Stimulated activated CD4-positive, alpha-beta T cell treated with anti-CD3 and anti-CD28 coated beads, Interleukin-1b, Interleukin-23, amount 100 ng/mL, for 4 hours (primary cell): ENCODE measurements at places on chromosomes 5 and 9.

DNA sequence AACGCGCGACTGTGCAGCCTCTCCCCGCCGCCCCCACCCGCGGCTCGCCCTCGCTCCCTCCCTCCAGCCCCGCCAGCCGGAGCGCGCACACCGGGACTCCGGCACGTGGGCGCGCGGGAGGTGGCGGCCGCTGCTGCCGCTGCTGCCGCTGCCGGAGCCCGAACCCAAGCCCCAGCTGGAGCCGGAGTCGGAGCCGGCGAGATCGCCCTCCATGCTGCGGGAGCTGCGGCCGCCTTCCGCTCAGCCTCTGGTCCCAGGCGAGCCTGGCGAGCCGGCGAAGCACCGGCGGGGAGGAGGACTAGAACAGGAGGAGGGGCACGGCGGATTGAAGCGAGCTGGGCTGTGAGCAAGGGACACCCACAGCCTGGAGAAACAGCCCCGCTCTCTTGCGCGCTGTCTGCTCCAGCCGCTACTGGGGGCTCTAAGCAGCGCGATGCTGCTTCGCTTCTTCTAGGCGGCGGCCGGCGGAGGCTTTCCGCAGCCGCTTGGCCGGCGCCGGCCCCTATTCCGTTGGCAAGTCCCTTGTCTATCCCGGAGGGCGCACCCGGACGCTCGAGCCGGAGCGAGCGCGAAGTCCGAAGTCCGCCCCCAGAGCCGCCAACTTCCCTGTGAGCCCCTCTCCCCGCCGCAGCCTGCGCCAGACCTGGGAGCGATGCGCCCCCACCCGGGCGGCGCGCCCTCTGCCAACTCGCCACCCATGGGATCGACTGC, 598.7 kb upstream of the SGCD start:
- DNase-seq, result no peak

GRCh38 chr5:40428126-40428525, 251.6 kb upstream of the PTGER4 start:
- no peak for DNase-seq

GRCh38 chr5:81359108-81359507, 34.8 kb downstream of the ACOT12 start:
- DNase-seq, result no peak

GRCh38 chr5:87125766-87126165, 141.9 kb upstream of the RASA1 start:
- no peak for DNase-seq

GRCh38 chr5:142289708-142290576, 34.9 kb downstream of the SPRY4 start:
- DNase-seq, result no peak

DNA sequence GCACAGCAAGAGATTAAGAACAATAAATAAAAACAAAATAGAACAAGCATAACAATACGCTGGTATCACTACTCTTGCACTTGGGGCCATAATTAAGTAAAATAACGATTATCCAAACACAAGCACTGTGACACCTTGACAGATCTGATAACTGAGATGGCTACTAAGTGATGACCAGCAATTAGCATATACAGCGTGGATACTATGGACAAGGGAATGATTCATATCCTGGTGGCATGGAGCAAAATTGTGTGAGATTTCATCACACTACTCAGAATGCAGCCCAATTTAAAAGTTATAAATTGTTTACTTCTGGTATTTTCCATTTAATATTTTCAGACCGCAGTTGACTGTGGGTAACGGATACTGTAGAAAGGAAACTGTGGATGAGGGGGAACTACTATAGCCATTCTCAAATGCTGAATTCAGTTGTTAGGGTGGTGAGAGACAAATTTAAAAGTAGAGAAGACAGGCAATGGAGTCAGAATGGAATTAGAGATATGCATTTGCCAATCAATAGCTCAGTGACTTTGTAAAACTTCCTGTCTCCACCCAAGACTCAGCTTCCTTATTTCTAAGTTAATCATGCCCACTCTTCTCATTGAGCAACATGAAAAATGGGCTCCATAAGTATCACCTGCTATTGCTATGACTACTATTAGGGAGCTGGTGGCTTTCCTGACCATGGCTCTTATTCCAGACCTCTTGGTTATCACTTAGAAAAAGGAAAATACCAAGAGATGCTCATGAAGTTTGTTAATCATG, 300.8 kb downstream of the TRIM32 start:
- no peak for DNase-seq

DNA sequence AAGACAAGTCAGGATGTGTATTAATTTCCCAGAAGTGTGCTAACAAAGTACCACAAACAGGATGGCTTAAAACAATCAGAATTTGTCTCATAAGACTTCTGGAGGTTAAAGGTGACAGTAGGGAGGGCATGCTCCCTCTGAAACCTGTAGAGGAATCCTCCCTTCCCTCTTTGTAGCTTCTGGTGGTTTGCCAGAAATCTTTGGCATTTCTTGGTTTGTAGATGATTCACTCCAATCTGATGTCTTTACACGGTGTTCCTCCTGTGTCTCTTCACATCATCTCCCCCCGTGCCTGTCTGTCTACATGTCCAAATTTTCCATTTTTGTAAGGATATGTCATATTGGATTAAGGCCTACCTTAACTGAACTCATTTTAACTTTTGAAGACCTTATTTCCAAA, 471.5 kb downstream of the ZNF608 start:
- no peak for DNase-seq

DNA sequence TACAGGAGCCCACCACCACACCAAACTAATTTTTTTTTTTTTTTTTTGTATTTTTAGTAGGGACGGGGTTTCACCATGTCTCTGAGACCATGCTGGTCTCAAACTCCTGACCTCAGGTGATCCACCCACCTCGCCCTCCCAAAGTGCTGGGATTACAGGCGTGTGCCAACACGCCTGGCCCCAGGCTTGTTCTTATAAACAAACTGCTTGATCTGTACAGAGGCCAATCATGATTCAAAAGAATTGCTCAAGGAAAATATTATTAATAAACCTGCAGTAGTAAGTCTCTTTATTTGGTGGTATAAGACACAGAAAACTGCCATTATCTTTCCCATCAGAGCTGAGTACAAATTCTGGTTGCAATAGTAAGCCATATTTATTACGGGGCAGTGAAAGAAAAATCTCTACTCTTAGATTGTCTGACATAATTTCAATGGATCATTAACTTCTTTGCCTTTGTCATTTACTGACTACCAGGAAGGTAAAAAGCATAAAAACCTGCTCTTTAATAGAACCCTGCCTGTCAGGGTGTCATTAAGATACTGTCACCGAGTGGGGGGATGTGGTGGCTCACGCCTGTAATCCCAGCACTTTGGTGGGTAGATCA, 33.3 kb downstream of the RASEF start:
- DNase-seq, result no peak

- peak; percentile 13 for DNase-seq
Observed at GRCh38 chr5:75716715-75717081, 539 bp downstream of the POC5 start.

GRCh38 chr9:34809504-34810186, 99.7 kb upstream of the CCL21 start:
- no peak for DNase-seq

GRCh38 chr5:96083361-96083881, 121.8 kb upstream of the ELL2 start:
- DNase-seq, result no peak

DNA sequence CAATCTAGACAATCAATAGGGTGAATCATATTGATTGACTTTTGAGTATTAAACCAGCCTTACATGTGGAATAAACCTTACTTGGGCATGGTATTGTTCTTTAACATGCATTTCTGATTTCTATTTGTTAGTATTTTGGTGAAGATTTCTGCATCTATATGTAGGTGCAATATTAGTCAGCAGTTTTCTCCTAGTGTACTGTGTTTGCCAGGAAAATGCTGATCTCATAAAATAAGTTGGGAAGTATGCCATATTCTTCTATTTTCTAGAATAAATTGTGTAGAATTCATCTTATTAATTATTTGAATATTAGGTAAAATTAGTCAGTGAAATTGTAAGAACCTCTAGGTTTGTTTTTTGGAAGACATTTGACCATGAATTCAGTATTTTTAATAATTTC, 38.4 kb downstream of the ANXA2R start:
- no peak for DNase-seq

- no peak for DNase-seq
Observed at GRCh38 chr9:114149765-114150340, 5.5 kb upstream of the COL27A1 start.

- DNase-seq, result no peak
Observed at GRCh38 chr5:103245761-103246160, 12.8 kb upstream of the MACIR start.

DNA sequence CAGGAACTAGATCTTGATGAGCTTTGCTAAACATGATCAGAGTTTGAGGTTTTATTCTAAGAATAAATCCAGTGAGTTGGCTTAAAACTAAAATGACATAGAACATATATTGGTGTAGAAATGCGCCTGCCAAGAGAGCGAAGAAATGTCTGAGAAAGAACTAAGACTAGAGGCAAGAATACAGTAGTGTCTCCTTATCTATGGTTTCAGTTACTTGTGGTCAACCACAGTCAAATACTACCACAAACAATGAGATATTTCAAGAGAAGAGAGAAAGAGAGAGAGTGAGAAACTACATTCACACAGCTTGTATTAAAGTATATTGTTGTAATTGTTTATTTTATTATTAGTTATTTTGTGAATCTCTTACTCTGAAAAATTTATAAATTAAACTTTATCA, 254.4 kb upstream of the CDH10 start:
- no peak for DNase-seq

DNA sequence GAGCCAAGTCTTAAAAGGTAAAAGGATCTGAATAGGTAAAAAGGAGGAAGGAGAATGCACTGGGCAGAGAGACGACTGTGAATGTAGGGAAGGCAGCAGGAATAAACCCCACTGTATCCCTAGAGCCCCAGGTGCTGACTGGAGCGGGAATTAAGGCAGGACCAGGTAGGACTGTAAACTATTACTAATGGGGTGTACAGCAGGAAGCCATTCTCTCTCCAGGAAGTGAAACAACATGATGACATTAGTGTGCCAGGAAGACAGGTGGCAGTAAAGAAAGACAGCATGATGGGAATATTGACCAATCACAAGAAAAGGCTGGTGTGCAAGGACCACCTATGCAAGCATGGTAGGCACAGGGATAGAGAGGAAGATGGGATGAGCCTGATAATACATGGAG, 433.0 kb downstream of the DNAH5 start:
- no peak for DNase-seq

DNA sequence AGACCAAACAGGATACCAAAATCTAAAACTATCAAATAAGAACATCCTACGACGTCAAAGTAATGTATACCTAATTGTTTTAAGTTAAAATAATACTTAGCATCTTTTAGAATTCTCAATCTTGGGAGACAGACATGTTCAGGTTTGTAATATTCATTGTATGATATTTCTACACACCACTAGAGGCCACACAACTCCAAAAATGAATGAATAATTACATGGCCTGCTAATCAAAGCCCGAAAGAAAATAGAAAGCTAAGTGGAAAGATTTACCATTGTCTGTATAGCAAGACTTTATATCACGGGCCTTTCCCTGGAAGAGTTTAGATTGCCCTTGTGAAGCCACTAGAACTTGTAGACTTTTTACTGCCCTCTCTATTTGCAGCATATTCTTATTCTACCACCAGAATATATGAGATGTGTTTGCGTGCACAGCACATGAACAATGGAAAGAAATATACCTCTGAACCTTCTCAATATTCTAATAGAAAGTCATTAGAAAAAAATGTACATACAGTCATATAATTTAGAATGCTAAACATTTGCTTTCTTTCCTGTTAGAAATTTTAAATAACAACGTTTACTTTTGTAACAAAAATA, 380.1 kb upstream of the NUDT12 start:
- DNase-seq, result no peak

GRCh38 chr5:133697536-133698258, 85.4 kb upstream of the FSTL4 start:
- no peak for DNase-seq

GRCh38 chr5:79149433-79149832, 37.8 kb downstream of the BHMT start:
- no peak for DNase-seq

GRCh38 chr5:50299896-50300295, 141.2 kb downstream of the EMB start:
- DNase-seq, result no peak

GRCh38 chr9:36138901-36139300, 2.4 kb downstream of the GLIPR2 start:
- no peak for DNase-seq

DNA sequence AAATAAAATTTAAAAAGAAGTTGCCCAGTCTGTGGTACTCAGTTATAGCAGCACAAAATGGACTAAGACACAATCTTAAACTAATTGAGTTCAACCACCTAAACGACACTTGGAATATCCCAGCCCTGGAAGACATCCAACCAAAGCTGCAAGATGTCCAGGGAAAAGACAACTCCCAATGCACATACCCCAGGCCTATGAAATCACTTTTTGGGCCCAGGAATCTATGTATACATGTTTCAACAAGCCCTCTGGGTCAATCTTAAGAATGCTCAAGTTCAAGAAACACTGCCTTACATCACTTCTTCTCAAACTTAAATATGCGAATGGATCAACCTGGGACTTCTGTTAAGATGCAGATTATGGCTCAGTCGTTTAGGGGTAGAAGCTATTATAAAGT, 148.6 kb downstream of the ELAVL2 start:
- no peak for DNase-seq

DNA sequence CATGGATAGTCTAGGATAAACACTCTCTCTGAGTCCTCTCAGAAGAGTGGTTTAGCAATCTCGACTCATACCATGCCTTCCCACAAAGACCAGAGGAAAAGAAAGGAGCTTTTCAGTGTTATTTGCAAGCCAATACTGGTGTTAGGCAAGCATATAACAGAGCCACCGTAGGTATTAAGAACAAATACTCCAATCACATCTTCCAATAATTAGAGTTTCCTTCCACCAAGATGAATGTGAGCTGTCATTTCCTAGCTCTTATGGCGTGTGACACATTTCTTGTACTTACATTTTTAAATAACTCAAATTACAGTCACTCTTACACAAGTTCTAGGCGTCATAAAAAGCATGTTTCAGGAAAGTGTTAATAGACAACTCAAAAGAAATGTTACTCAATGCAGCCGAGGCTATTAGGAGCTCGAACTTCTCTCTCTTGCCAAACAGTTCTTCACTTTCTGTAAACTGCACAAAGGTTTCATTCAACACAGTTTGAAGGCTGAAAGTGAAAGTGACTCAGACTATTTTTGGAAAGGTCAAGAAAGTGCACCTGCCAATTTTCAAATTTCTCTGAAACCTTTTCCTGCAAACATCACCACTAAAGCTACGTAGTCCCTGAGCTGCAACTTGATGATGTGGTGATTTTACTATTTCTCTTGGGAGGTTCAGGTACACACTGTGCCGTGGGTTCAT, 153.8 kb downstream of the AUH start:
- no peak for DNase-seq
